ENCODE measurements at places on chromosomes 4 and X. TPM values are rescaled to one million over a fixed set of nuclear protein-coding genes. Genes with fewer than 3 reads are reported as not detected.

DNA sequence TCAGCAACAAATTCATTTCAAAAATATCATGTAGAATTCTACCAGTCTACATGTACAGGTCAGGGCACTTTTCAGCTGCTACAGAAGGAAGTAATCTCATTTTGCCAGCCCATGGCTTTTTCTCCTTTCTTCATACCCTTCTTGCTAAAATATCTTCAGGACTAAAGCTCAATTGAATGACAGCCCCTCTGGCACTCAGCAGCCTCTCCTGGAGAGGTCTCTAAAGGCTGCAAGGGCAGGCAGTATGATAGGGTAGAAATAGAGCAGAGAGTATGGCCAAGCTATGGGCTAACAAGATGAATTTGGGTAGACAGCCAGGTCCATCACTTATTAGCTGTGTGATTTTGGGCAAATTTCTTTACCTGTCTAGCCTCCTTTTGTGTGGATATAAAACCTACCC is 224.6 kb upstream of the RPL34 start:
- no peak overlapping the region for H3K4me3 ChIP-seq
- H3K36me3 ChIP-seq, result no peaks in the 10 kb centered on the region

DNA sequence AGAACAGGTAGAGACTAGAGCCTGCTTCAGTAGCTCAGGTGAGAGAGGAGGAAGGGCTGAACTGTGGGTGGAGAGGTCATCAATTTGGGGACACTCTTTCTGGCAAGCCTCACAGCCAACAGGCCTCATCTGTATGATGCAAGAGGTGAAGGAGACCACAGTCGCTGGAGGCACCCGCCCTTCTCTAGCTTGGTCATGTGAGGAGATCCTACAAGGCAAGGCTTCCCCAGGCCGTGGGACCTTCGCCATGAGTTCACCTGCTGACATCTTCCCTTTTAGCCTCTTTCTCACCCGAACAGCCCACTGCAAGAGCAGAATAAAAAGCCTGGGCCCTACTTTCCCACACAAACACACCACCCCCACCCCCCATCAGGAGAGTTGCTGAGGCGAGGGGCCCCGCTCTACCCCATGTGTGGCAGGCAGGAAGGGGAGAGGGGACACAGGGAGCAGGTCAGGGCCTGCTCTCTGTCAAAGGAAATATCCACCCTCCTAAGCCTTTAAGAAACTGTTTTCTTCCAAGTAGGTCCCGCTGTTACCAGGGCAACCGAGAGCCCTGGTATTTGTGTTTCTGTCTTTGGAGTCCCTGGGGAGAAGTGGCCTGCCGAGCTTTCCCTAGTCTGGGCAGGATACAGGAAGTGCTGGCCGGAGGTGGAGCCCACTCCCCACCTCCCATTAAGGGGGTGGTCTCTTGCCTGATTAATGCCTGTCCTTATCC is 8.1 kb downstream of the RTL5 start:
- H3K4me3 ChIP-seq, result peak overlapping the region; percentile 56
- H3K4me1 ChIP-seq, result peaks cover 4% of the 10 kb centered on the region
- no peaks in the 10 kb centered on the region for H3K36me3 ChIP-seq
- peak; percentile 81 for DNase-seq
- H3K27ac ChIP-seq, result peak overlapping the region; percentile 84

- H3K36me3 ChIP-seq, result no peaks in the 10 kb centered on the region
- DNase-seq, result no peak
- H3K4me1 ChIP-seq, result no peaks in the 10 kb centered on the region
- no peak overlapping the region for H3K27ac ChIP-seq
- H3K27me3 ChIP-seq, result no peaks in the 10 kb centered on the region
These were observed 463.5 kb downstream of the NKX6-1 start for GRCh38 chr4:84035568-84035967.

GRCh38 chr4:23686169-23686897 is 203.5 kb downstream of the PPARGC1A start:
- H3K4me1 ChIP-seq, result peaks cover 2% of the 10 kb centered on the region
- no peaks in the 10 kb centered on the region for H3K27me3 ChIP-seq
- H3K4me3 ChIP-seq, result no peak overlapping the region
- DNase-seq, result no peak
- no peak overlapping the region for H3K27ac ChIP-seq
- peaks cover 34% of the 10 kb centered on the region for H3K36me3 ChIP-seq

DNA sequence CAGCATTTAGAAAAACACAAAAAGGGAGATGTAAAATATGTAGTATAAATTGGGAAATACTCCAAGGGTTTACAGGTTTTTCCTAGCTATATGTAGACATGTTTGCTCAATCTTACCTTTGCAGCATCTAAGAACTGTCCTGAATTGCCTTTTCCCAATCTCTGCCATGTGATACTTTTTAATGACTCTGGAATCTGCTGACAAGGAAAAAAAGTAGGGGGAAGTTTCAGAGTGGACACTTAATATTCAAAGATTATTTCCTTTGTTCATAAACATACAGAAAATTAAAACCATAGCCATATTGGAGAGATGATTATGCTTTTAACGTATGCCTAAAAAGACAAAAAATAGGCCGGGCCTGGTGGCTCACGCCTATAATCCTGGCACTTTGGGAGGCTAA is 41.4 kb downstream of the ABCB7 start:
- no peak overlapping the region for H3K4me3 ChIP-seq
- no peak for DNase-seq
- H3K27me3 ChIP-seq, result no peaks in the 10 kb centered on the region
- H3K36me3 ChIP-seq, result peaks cover 14% of the 10 kb centered on the region
- peaks cover 3% of the 10 kb centered on the region for H3K4me1 ChIP-seq

DNA sequence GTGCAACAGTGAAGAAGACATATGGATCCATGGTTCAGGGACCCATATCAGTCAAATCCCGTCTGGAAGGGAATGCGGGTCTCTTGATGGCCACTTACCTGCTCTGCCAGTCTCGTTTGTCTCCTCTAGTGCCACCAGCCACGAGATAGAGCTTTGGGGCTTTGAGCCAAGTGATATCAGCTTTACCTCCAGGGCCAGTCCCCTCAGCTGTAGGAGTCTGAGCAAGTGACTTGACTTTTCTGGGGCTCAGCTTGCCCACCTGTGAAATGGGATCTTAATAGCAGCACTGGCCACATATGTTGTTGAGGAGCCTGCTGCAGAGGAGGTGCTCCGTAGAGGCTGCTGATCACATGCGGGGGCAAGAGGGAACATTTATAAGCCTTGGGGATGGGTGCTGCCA is 1.2 kb downstream of the SLC2A9 start:
- no peak overlapping the region for H3K27ac ChIP-seq
- H3K36me3 ChIP-seq, result no peaks in the 10 kb centered on the region
- H3K27me3 ChIP-seq, result no peaks in the 10 kb centered on the region
- H3K4me3 ChIP-seq, result no peak overlapping the region

DNA sequence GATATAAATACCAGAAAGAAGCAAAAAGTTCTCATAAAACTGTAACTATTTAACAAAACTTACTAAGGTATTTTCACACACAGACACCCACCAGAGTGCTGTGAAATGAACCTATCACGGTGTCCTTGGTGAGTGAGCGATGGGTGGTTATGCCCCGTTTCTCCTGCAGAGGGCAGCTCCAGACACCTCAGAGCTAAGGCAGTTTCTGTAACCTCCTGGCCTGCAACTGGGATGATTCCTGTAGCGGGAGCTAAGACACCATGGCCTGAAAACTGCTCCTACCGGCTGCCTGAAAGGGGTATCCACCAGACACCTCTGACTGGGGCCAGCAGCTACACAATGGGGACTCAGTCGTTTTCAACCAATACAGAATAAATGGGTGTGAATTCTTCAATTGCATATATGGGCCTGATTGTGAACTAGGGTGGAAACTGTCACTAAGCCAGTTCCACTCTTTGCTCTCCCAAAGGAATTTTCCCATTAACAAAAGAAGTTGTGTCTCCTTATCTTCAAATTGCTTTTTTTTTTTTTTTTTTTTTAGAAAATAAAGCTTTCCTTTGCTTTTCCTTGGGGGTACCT is 2375.8 kb upstream of the TENM3 start:
- no peak overlapping the region for H3K4me3 ChIP-seq
- no peak overlapping the region for H3K27ac ChIP-seq
- peak; percentile 91 for DNase-seq
- no peaks in the 10 kb centered on the region for H3K4me1 ChIP-seq
- no peaks in the 10 kb centered on the region for H3K36me3 ChIP-seq
- no peaks in the 10 kb centered on the region for H3K27me3 ChIP-seq

DNA sequence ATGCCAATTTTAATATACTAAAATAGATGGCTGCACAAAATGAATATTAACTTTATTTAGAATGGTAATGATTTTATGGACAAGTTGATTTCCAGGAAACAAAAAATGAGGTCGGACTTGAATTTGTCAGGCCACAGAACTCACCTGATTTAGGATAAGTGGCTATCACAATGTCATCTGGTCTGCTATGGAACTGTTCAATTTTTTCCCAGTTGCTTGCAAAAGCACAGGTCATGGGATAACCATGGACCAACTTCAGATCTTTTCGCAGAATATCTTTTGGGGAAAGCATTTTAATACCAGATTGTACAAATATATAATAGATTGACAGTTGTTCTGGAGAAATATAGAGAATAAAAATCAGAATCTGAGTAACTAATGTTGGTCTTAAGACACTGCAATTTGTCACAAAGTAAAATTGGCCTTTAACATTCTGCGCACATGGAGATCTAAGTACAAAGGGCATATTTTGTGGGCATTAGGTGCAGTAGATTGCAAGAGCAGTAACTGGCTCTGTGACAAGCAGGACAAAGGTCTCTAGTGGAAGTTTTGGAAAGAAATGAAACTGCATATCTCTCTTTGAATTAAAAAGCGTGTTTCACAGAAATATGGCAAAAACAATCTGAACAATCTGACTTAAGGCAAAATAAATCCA is 5.4 kb downstream of the SULT1B1 start:
- no peaks in the 10 kb centered on the region for H3K27me3 ChIP-seq
- no peaks in the 10 kb centered on the region for H3K36me3 ChIP-seq
- no peak for DNase-seq
- H3K27ac ChIP-seq, result no peak overlapping the region

DNA sequence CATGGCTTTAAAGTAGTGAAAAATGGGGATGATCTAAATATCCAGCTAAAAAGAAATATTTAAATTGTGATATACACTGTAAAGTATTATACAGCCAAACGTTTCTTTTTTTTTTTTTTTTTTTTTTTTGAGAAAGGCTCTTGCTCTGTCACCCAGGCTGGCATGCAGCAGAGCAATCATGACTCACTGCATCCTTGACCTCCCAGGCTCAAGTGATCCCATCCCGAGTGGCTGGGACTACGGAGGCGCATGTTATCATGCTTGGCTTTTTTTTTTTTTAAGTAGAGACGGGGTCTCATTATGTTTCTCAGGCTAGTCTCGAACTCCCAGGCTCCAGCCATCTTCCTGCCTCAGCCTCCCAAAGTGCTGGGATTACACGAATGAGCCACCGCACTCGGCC is 17.1 kb downstream of the SMIM14 start:
- H3K4me1 ChIP-seq, result no peaks in the 10 kb centered on the region
- no peak overlapping the region for H3K4me3 ChIP-seq
- no peaks in the 10 kb centered on the region for H3K27me3 ChIP-seq
- no peak overlapping the region for H3K27ac ChIP-seq
- H3K36me3 ChIP-seq, result 0 out of 3 replicates have a peak, but pooled peaks cover 2% of the 10 kb centered on the region
- peak; percentile 44 for DNase-seq

GRCh38 chr4:92305148-92305877 is 1.5 kb downstream of the GRID2 start:
- H3K4me1 ChIP-seq, result peaks cover 4% of the 10 kb centered on the region
- peak overlapping the region; percentile 99 for H3K4me3 ChIP-seq
- DNase-seq, result peak; percentile 96
- no peaks in the 10 kb centered on the region for H3K27me3 ChIP-seq

GRCh38 chr4:118770741-118771187 is 65.2 kb downstream of the SEC24D start:
- no peaks in the 10 kb centered on the region for H3K27me3 ChIP-seq
- H3K36me3 ChIP-seq, result peaks cover 8% of the 10 kb centered on the region
- no peak overlapping the region for H3K27ac ChIP-seq

- H3K4me3 ChIP-seq, result no peak overlapping the region
- no peaks in the 10 kb centered on the region for H3K27me3 ChIP-seq
- peak; percentile 73 for DNase-seq
- no peaks in the 10 kb centered on the region for H3K36me3 ChIP-seq
- no peaks in the 10 kb centered on the region for H3K4me1 ChIP-seq
These were observed 94.3 kb downstream of the DDIT4L start for GRCh38 chr4:100095729-100096595.

DNA sequence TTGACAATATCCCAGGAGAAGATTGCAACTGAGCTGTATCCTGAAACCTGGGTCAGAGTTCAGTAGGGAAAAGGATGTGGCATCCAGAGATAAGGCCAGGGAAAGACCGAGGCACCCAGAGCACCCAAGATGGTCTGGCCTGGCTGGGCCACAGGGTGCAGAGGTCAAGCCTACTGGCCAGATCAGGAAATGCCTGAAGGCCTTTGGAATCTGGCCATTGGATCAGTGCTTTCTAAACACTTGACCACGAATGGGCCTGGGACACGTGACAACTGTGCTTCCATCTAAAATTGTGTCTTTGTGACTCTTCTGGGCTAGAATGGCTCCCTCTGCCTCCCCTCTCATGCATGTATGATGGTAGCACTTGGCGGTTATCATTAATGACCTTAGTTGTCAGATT is 316.9 kb downstream of the EVC2 start:
- DNase-seq, result no peak
- H3K4me3 ChIP-seq, result no peak overlapping the region
- no peaks in the 10 kb centered on the region for H3K4me1 ChIP-seq
- H3K27me3 ChIP-seq, result no peaks in the 10 kb centered on the region
- no peak overlapping the region for H3K27ac ChIP-seq

GRCh38 chrX:100649550-100650356 is 5.8 kb downstream of the SRPX2 start:
- no peaks in the 10 kb centered on the region for H3K27me3 ChIP-seq
- peaks cover 3% of the 10 kb centered on the region for H3K4me1 ChIP-seq
- no peaks in the 10 kb centered on the region for H3K36me3 ChIP-seq
- no peak for DNase-seq
- no peak overlapping the region for H3K27ac ChIP-seq
- H3K4me3 ChIP-seq, result no peak overlapping the region

Gene TMEM271
- total RNA-seq, result not detected

Gene SLC9A7
- total RNA-seq, result 5.9 TPM

Gene ETDB
- total RNA-seq, result not detected

Gene PRDM5
- total RNA-seq, result 21.7 TPM

Gene LIMCH1
- total RNA-seq, result 3.3 TPM

Gene PDHA1
- total RNA-seq, result 214 TPM

Gene GPRIN3
- 0.48 TPM for total RNA-seq

Gene MSX1
- total RNA-seq, result not detected

Gene DCAF8L2
- not detected for total RNA-seq
